ENCODE measurements at places on chromosomes 5 and 9. TPM values are rescaled to one million over a fixed set of nuclear protein-coding genes. Genes with fewer than 3 reads are reported as not detected.

The SNCAIP gene
- not detected for total RNA-seq

The SNAPC4 gene
- total RNA-seq: 12.3 TPM

- H3K27me3 ChIP-seq: no peaks in the 10 kb centered on the region
- H3K36me3 ChIP-seq: no peaks in the 10 kb centered on the region
- H3K4me3 ChIP-seq: no peak overlapping the region
These were observed 459.5 kb upstream of the KLF4 start for GRCh38 chr9:107949061-107949460.

DNA sequence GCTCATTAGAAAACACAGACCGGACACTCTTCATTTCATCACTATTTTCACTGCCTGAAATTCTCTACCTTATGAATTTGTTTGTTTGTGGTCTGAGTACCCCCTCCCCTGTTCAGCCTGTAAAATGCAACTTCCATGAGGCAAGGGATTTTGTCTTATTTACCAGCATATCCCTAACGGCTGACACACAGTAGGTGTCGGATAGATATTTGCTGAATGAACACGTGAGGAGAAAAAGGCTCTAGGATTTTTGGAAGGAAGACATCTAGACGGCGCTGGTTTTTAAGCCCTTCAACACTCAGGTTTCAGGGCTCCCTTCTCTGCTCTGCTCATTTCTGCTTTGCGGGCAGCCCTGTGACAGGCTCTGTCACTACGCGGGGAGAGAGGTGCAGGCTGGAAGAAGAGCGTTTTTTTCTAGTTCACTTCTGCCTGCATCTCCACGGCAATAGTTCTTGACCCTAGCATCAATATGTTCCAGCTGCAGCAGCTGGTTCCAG is 41.0 kb downstream of the KCNMB1 start:
- H3K4me1 ChIP-seq: no peaks in the 10 kb centered on the region
- H3K4me3 ChIP-seq: no peak overlapping the region
- no peak for DNase-seq

- no peak for DNase-seq
- peaks cover 3% of the 10 kb centered on the region for H3K4me1 ChIP-seq
- no peak overlapping the region for H3K27ac ChIP-seq
- no peaks in the 10 kb centered on the region for H3K27me3 ChIP-seq
- H3K36me3 ChIP-seq: no peaks in the 10 kb centered on the region
These were observed 11.9 kb downstream of the GSN start for GRCh38 chr9:121279776-121280388.

Measured in activated naive CD4-positive, alpha-beta T cell treated with anti-CD3 and anti-CD28 coated beads for 36 hours (primary cell).